ENCODE measurements at places on chromosomes 3 and 15. TPM values are rescaled to one million over a fixed set of nuclear protein-coding genes. Genes with fewer than 3 reads are reported as not detected.
A peak's percentile ranks its signal among the peaks of the same experiment; 100 is the strongest.

CAV3 gene
- not detected for total RNA-seq

RGMA gene
- 12.5 TPM for total RNA-seq

LPCAT4 gene
- total RNA-seq: 67.7 TPM

SAMD7 gene
- total RNA-seq: not detected

- no peaks in the 10 kb centered on the region for H3K4me1 ChIP-seq
- H3K27ac ChIP-seq: no peak overlapping the region
- DNase-seq: no peak
- H3K36me3 ChIP-seq: no peaks in the 10 kb centered on the region
- no peak overlapping the region for H3K4me3 ChIP-seq
Measured at GRCh38 chr3:482479-482878, 285.9 kb downstream of the CHL1 start.

GRCh38 chr3:39130693-39131265 is 22.6 kb downstream of the CSRNP1 start:
- peaks cover 52% of the 10 kb centered on the region for H3K4me1 ChIP-seq
- H3K27me3 ChIP-seq: no peaks in the 10 kb centered on the region
- H3K27ac ChIP-seq: peak overlapping the region; percentile 24
- H3K4me3 ChIP-seq: no peak overlapping the region

DNA sequence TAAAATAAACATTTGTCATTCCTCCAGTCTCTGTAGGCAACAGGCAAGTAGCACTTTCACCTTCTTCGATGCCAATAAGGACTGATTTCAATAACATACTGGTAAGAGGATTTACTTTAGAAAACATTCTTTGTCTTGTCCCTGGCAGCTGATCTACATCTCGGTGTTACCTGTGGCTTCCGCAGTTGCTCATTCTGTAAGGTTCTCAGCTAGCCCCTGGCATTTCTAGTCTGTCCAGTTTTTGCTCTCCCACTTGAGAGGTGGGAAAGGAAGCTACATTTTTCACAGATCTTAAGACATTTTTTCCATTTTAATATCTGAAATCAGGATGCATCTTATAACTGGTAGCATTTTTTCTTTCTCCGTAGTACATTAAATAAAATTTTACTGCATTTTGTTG is 19.7 kb upstream of the MAP6D1 start:
- no peak overlapping the region for H3K27ac ChIP-seq
- H3K4me1 ChIP-seq: no peaks in the 10 kb centered on the region
- no peak overlapping the region for H3K4me3 ChIP-seq
- H3K27me3 ChIP-seq: no peaks in the 10 kb centered on the region
- H3K36me3 ChIP-seq: peaks cover 89% of the 10 kb centered on the region
- DNase-seq: no peak

DNA sequence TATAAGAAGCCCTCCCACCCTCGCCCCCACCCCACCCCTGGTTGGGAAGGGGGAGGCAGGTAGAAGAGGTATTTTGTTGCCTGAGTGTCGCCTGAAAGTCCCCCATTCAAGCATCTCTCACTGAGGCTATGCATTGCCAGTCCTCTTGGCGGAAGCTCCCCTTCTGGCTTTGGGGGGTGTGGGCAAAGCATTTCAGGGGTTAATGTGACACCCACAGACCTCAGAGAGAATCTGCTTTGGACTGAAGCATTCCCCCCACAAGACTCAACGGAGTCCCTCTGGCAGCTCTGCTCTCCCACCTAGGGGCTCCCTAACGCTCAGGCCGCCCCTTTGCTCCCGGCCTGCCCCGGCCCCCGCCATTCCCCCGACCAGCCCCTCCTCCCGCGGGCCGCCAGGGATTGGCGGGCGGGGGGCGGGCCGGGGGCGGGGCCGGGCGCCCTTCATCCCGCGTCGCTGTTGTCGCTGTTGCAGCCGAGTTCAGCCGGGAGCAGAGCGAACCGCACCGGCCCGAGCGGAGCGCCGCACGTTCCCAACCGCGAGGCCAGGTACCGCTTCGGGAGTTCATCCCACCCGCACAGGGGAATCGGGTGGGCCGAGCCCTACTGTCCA is at the start of gene SLC38A3:
TSS of gene SLC38A3 (plus strand) at position 468 of the 609 bp plus-strand sequence. CDS start 8,929 bp downstream, outside the sequence.
- H3K27me3 ChIP-seq: peaks cover 66% of the 10 kb centered on the region
- peaks cover 18% of the 10 kb centered on the region for H3K4me1 ChIP-seq
- H3K27ac ChIP-seq: no peak within 1 kb of the TSS
- DNase-seq: peak; percentile 82

Measured in stomach (tissue), 19 donors.